Activated gamma-delta T cell treated with anti-CD3 and anti-CD28 coated beads, Interleukin-2, amount 50 U/mL, for 16 hours (primary cell): ENCODE measurements at places on chromosomes 3 and 15.

DNA sequence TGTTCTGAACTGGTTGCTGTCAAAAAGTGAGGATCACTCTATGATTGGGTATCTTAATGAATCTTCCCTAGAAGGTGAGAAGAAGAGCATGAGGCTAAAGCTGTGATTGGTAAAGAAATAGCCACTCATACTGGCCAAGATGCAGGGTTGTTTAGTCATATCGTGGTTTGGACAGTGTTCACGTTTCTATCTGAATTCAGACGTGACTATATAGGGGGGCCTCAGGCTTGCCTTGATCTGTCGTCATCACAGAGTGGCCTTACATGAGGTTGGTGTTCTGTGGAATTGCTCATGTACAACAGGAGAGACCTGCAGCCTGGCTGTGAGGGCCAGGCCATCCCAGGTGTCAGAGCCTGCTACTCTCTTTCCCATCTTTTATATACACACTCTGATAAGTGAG lies 12.4 kb downstream of the RTP2 start:
- DNase-seq = no peak

GRCh38 chr3:126313580-126314304 lies 43.5 kb downstream of the KLF15 start:
- no peak for DNase-seq

DNA sequence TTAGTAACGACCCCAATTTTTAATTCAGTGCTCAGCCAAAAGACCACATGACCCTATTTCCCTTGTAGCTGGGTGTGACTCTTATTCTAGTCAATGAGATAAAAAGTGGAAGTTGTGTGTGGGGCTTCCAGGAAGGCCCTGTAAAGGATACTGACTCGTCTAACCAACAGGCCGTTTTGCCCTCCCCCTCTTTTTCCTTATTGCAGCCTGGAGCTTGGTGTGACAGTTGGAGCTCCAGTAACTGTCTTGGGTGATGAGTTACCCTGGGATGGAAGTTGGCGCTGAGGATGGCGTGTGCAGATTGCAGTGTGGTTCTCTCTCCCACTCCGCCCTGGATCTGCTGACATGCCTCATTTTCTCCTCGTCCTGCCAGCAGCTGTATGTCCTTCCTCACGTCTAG lies 209.3 kb upstream of the PROK2 start:
- DNase-seq = no peak

GRCh38 chr3:197728487-197728886 lies 8.2 kb downstream of the RUBCN start:
- DNase-seq = no peak

DNA sequence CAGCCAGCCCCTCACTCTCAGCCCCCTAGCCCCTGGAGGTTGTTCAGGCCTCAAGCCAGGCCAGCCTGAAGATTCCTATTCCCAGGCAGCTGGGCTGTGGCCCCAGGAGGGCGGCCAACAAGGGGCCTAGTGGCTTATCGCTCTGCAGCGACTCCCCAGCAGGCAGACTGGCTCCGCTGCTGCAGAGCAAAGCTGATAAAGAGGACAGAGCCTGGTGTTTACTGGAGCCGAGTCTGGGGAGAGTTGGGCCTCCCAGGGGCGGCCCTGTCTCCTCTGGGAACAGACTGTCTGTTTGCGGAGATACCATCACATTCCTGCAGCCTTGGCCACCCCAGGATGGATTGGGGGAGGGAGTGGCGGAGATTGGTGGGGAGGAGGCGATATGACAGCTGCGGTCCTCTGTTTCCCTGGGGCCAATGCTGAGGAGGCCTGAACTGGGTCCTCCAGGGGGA lies 22.4 kb upstream of the SMAD6 start:
- DNase-seq = no peak

GRCh38 chr15:72474466-72474911 lies 359 bp downstream of the ARIH1 start:
- no peak for DNase-seq

- DNase-seq = no peak
Measured at GRCh38 chr3:64741341-64741740, 53.5 kb upstream of the ADAMTS9 start.

DNA sequence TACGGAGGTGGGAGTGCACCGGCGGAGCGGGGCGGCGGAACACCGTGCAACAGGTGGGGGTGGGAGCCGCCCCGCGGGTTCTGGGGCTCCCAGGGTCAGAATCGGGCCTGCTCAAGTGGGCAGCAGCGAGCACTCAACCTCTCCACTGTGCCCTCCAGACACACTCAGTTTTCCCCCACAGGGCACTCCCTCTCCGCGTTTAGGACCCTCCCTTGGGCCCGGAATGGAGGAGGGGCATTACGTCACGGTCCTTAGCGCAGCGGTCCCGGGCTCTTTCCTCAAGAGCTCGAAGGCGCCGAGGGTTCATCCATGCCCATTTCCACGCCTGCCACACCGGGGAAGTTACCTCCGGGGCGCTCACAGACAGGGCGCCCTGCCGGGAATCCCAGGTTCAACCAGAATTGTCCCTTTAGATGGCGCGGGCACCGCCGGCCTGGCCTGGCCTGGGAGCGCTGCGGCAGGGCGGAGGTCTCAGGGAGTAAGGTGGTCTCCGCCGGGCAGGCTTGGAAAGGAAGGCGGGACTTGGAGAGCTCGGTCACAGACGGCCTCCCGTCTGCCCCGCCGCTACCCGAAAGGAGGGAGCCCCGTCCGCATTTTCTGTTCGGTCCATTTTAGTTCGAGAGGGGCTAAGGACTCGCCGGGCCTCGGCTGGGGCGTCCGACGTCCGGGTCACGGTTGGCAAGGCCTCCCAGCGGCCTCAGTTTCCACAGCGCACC lies 5.1 kb downstream of the RNU6-1 start:
- DNase-seq = no peak

DNA sequence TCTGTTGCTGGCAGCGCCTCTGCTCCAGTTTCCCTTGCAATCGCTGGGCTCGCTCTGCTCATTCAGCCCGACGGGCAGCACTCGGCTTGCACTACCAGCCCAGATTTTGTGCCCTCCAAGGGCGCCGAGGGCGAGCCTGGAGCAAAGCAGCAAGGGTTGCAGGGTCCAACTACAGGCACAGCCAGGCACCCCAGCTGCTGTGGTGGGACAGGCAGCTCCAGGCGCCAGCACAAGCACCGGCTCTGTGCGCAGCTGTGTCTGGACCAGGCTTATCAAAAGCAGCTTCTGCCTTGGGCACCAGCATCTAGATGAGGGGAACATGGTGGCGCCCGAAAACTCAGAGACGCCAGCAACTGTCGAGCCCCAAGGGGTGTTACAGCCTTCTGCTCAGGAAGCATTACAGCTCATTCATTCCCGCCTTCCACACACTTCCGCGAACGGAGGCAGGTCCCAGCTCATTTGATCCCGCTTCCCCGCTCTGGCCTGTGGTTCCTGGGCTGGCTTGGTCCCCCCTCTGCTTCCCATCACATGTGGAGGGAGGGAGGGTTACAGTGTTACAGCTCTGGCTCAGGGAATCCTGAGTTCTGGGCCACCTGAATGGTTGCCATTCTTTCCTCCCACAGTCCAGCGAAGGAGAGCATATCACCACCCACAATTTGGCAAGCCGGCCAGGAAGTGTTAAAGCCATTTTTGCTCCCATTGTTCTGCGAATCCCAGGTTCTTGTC lies 409.9 kb upstream of the ALCAM start:
- DNase-seq = no peak

DNA sequence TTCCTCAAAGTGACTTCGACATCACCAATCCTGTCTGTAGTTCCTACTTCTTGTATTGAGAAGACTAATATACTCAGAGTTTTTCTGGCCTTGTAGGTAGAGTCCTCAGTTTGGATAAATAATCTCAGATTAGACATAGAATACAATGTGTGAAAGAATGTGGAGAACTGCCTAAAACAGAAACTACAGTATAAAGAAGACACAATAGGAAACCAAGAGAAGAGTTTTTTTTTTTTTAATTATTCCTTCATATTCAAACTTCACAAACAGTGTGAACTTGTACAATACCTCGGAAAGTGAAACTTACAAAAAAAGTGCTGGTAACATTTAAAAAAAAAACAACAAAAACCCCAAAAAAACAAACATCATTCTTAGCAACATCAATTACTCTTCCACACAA lies 20.5 kb downstream of the TIGIT start:
- DNase-seq = no peak

DNA sequence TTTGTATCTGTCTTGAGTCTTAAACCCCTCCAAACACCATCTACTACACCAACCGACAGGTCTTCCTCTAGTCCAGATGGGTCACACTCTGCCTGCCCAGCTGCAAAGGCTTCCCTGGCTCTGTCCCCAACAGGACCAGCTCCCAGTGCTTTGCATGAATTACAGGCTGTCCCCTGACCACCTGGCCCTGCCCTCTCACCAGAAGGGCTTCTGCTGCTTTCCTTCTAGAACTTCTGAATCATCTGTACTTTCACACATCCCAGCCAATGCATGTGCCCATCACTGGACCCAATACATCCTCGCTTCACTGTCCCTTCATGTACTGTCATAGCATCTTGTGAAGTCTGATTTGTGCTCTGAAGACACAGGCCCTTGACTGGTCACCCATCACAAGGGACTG lies 53.6 kb downstream of the HOMER2 start:
- DNase-seq = no peak

- no peak for DNase-seq
Measured at GRCh38 chr3:183377307-183377959, 51.0 kb downstream of the MCF2L2 start.

GRCh38 chr3:8836096-8836495 lies 66.7 kb upstream of the OXTR start:
- DNase-seq = no peak

- DNase-seq = no peak
Measured at GRCh38 chr3:23713641-23714040, 92.1 kb upstream of the UBE2E1 start.

GRCh38 chr15:40064231-40064894 lies 25.4 kb upstream of the SRP14 start:
- no peak for DNase-seq

DNA sequence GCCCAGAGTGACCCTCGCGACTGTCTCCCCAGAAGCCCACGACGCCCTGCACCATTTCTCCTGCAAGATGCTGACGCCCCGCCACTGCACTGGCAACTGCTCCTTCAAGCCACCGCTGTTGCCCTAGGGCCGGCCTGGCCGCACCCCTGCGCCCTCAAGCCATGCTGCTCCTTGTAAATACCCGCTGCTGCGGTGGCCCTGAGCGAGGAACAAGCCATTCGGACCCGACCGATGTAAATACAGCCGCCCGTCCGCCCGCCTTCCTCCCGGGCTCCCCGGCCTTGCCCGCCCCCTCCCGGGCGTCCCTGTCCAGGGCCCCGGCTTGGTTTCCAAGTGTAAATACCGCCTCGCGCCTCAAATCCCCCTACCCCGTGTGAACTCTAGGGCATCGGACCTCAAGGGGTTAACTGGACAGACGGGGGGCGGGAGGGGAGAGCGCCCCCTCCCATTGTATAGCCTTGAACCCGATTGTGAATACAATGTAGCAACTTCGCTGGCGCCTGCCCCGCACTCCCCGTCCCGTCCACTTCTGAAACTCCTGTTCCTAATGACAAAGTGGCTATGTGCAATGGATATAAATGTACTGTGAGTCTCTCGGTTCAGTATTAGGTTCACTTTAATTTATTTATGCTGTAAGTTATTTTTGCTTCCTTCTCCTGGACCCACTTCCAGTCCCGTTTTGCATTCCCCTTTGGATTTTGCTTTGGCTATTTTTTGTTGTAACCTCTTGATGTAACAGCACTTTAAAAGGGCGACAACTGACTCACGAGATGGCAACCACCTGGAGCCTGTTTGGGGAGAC lies 5.9 kb downstream of the RNU6-1 start:
- DNase-seq = no peak
